NCI-H1694 (cell line): ENCODE measurements at places on chromosomes 12 and 14.

DNA sequence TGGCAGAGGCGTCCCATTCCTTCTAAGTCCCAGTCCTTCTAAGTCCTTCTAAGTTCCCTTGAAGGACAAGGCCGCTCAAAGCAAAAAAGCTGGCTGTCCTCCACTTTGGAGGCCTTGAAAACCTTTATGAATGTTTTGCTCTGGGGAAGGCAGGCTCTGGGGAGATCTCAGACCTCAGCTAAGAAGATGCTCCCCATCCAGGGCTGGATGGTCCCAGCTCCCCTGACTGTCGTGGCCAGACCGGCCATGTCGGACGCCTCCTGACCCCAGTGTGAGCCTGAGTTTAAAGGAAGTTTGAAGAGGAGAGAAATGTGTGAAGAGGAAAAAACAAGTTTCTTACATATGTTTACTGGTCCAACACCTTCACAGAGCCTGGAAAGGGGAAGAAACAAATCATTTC is 5.9 kb downstream of the KRT84 start:
- DNase-seq = no peak

- DNase-seq = no peak
Observed at GRCh38 chr12:109710205-109710746, 3.3 kb upstream of the FAM222A start.

DNA sequence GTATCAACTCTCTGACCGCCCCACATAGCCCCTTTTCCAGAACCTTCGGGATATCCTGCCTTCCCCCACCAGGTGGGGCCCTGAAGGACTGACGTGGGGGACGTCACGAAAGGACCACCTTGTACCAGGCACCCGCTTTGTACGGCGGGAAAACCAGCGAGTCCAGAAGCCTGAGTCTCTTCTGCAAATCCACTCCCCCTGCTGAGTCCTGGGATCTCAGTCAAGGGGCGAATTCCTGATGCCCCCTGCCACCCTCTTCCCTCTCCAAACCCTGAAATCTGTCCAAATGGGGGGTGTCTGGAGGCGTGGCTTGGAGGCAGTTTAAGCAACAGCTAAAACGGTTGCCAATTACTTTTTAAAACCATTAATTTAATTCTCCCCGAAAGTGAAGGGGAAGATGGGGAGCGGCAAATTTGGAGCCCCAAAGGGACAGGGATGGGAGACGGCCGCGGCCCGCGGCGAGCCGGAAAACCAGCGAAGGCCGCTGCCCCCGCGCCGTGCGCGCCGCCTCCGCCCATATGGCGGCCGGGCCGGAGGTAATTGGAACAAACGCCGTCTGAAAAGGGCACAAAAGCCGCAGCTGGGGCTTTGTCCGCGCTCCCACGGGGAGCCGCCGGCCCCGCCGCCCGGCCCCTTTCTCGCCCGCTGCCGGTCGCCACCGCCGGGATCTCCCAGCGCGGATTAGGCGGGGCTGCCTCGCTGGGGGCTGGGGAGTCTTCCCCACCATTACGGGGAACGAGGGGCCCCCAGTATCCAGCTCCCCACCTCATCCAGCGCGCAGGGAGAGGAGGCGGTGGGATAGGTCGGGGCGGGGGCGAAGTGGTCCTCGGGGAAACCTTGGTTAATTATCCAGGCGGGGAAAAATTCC is 6.6 kb downstream of the LHX5 start:
- DNase-seq = no peak

DNA sequence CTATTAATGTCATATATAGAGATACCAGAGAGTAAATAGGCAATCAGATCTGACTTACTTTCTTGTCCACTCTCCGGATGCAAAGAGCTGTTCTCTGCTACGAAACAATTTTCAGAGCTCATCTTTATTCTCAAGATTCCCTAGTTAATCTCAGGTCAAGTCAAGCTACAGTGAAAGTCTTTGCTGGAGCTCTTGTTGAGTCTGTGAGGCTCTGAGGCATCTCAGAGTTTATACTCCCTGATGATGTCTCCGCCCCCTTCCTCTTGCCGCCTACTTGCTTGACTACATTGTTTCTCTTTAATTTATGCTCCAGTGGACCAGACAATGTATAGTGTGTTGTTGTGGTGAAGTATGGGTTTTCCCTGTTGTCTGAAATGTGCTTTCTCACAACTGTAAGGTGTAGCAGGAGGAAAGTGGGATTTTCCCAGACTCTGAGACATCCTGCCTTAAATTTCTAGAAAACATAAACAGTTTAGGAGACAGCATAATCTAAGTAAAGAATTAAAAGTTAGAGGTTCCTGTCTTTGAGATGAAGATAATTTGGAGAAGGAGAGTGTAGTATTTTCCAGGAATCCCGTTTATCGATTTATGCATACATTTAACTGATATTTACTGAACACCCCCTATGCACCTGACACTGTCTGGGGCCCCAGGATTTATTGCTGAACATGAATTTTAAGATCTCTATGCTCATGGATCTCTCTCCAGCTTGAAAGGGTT is at the start of gene CD69:
CD69 (minus strand) TSS at position 203 of the 720 bp plus-strand sequence; CDS start at position 122, 81 bp downstream.
- DNase-seq = no peak

DNA sequence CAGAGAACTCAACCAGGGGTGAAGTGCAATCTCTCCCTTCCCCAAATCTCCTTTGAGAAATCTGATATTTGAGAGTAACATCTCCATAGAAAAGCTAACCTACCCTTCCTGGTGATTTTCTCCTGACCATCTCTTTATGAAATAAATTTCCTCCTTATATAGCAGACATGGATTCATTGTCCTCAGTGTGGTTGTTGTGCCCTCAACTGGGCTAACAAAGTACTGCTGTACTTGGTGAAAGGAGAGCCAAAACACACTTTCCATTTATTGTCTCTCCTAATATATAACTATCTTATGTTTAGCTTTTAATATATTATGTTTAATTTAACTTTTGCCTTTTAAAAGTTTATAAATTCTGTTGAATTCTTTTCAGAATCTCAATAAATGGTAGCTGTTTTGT is 65.1 kb upstream of the SLCO1B1 start:
- DNase-seq = no peak

DNA sequence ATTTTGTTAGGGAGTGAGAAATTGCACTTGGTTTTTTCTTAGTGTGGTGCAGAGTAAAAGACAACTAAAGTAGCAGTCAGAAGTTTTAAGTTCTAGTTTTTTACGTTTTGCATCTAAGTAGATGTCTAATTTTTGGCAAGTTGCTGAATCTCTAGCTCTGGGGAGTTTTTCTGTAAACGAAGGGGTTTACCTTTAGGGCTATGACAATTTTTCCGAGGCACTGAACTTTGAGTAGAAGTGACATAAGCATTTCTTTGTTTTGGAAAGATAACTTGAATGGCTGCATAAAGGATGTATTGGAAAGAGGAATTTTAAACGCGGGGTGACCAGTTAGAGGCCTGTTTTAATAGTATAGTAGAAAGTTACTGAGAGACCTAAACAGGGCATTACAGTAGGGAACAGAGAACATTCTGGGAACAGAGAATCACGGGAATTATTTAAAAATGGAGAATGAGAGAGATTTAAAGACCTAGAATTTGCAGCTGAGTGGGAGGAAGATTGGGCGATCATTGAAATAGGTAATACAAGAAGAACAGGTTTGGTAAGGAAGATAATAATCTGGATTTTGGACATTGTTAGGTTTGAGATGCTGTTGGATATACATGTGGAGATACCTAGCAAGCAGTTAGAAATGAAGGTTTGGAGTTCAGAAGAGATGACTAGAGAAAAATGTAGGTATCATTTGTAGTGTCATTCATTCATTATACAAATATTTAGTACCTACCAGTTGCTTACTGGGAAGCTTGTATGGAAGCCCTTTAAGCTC is 1.2 kb downstream of the ZNF410 start:
- DNase-seq = no peak

GRCh38 chr12:122102331-122102730 is 23.8 kb downstream of the MLXIP start:
- DNase-seq = no peak

DNA sequence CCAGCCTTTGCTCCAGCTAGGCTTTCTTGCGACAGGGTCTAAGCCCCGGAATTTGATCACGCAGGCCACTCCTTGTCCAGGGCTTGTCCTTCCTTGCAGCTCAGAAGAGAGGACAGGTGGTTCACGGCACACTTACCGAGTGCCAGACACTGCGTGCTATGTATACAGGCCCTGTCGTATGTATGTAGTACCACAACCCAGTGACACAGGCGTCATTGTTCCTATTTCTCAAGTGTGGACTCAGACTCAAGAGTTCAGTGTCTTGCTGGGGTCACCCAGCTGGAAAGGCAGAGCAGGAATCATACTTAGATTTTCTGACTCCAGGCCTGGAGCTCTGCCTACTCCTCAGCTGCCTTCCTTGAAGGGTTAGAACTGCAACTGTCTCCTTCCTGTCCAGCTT is 153.9 kb downstream of the SMOC1 start:
- DNase-seq = no peak

DNA sequence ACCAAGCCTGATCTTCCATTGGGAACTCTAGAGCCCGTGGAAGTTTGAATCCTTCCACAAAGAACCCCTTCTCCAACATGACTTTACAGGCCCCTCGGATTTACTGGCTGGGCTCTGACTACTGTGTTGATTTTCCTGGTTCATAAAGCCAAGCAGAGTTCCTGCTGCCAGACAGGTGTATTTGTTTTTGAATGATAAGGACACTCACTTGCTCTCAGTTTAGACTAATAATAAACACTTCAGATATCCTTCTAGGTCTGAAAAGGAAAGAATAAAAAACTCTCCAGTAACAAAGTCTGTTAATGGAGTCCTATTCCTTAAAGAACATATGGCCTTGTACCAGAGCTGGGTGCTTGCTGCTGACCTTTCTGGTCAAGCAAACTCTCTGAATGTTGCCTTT is 31.0 kb downstream of the SIX1 start:
- no peak for DNase-seq

- DNase-seq = no peak
Observed at GRCh38 chr14:95360828-95361227, 41.1 kb upstream of the CLMN start.

GRCh38 chr12:124370384-124370783 is 75.5 kb downstream of the RFLNA start:
- no peak for DNase-seq

DNA sequence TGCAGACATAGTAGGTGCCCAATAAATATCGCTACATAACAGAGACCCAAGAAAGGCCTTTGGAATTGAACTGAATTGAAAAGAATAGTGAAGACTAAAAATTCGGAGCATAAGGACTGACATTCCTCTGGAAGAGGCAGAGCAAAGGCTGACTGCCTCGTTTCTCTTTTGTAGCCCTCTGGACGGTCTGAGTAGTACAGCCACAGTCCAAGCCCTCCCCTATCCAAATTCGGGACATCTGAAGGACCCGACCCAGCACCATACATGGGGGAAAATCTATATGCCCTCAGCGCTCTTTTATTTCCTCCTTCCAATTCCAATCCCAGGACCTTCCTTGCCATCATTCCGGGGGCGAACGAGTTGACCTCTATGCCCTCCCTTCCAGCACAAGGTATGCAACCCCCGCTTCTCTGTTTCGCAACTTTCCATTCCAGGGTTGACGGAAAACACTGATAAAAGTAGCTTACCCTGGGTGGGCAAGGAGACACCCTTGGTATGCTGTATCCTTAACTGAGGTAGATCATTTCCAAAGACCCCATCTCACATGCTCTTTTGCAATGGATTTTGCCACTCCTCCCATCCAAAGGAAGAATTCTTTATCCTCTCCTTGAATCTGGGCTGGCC is 127.4 kb upstream of the MAP1LC3B2 start:
- DNase-seq = no peak

GRCh38 chr12:13169272-13169671 is 27.3 kb upstream of the EMP1 start:
- DNase-seq = no peak

DNA sequence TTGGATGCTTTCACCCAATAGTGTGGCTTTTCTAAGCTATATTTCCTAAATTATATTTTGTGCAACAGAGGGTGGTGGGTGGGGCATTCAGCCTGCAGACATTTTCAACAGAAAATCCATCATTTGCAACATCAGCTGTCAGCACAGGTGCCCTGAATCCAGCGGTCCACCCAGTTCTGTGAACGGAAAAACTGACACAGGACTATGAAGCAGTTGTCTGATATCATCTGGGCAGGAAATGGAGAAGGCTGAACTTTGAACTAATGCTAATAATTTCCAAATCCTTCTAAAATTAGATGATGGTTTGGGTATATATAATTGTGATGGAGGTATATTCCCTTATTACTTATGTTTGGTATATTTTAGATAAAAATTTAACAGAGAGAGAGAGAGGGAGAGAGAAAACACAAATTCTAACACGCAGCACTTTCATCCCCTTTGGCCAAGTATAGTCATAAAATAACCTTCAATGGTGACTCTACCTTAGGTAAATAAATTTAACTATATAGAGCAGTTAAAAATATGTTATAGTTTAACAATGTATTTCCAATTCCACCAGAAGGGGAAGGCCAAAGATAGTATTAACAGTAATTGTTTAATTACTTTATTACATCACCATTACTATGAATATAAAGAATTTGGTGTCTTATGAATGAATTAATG is 58.3 kb upstream of the PTPRB start:
- DNase-seq = no peak

DNA sequence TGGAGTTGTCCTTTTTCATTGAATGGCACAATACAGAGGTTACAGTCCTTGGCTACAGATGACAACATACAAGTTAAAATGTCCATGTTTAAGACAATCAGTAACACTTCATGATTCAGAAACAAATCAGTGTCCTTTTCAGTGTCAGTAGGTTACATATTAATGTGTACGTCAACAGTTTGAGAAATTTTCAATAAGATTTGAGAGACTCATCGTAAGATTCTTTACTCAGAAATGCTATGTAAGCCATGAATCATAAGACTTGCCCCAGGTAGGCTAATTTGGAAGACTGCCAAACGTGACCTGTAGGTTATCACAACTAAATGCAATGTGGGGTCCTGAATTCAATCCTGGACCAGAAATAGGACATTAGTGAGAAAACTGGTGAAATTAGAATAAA is 3.5 kb downstream of the RDH12 start:
- no peak for DNase-seq

- DNase-seq = no peak
Observed at GRCh38 chr14:81340201-81340600, 59.9 kb downstream of the STON2 start.

GRCh38 chr14:79576424-79576823 is 634.9 kb downstream of the DIO2 start:
- no peak for DNase-seq

DNA sequence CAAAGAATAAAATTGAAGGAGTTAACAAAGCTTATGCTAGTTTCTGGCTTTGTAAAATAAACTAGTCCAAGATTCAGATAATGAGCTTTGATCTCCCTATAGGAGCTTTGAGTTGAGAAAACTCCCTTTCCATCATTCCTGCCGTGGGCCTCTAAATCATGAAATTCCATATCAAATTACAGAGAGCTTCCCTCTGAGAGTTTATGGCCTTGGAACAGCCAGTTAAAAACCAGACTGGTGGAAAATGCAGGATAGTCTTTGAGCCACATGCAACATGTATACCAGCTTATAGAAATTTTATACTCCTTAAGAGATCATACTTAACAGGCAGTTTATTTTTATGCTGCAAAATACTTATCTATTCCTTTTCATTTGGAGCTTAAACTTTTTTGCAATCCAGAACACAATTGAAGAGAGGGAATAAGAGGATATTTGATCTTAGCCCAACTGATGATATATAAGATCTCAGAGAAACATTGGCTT is 175.8 kb upstream of the ATP2B1 start:
- DNase-seq = no peak
